ENCODE measurements at places on chromosomes 16 and 17. TPM values are rescaled to one million over a fixed set of nuclear protein-coding genes. Genes with fewer than 3 reads are reported as not detected.

The NPB gene
- total RNA-seq = not detected

The KRTAP3-2 gene
- total RNA-seq = not detected

The OR1F1 gene
- total RNA-seq = not detected

The SOCS3 gene
- 32.6 TPM for total RNA-seq

The CYB5B gene
- total RNA-seq = 27.9 TPM

The COPZ2 gene
- 10.1 TPM for total RNA-seq

The AXIN1 gene
- total RNA-seq = 10.4 TPM

The RASD1 gene
- total RNA-seq = 30.7 TPM

The NCBP3 gene
- 17.0 TPM for total RNA-seq

The NPIPA7 gene
- total RNA-seq = 1.6 TPM

The PLD6 gene
- 2.9 TPM for total RNA-seq

The CAPNS2 gene
- not detected for total RNA-seq

GRCh38 chr16:54986409-54986808, 55.7 kb downstream of the IRX5 start:
- no peaks in the 10 kb centered on the region for H3K4me1 ChIP-seq
- H3K27ac ChIP-seq = no peak overlapping the region
- no peaks in the 10 kb centered on the region for H3K36me3 ChIP-seq
- no peak overlapping the region for H3K4me3 ChIP-seq

DNA sequence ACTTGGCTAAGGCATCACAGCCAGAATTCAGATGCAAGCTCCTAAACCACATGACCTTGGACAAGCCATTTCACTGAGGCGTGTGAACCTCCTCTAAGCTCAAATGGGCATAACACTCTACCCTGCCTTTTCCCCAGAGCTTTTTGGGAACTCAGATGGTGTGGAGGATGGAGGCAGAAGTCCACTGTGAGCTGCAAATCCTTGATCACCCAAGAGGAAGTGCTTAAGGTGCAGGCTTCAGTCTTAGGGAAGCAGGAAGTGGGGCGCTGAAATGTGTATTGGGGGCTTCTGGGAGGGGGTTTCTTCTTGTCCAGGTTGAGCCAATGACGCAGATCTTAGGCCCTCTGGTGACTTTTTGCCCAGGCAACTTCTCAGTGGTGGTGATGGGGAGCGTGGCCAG, 12.9 kb downstream of the CIITA start:
- DNase-seq = no peak
- no peak overlapping the region for H3K4me3 ChIP-seq
- H3K4me1 ChIP-seq = no peaks in the 10 kb centered on the region
- no peaks in the 10 kb centered on the region for H3K36me3 ChIP-seq

DNA sequence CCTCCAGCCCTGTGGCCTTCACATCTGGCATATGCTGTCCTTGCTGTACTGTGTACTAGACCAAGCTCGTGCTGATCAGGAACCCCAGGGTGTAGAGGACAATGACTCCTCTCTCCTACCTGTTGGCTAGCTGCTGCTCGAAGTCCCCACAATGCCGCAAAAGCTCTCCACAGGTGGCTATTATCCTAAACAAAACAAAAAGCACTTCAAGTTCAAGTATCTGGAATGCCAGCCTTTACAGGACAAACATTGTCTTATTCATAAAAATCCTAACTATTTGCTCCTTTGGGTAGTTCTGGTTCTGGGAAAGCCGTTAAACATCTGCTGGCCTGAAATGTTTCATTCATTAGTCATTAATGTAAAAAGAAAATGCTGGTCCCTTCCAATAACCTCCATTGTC, 42.8 kb downstream of the COG7 start:
- no peak overlapping the region for H3K27ac ChIP-seq
- no peak for DNase-seq
- H3K36me3 ChIP-seq = peaks cover 7% of the 10 kb centered on the region
- no peak overlapping the region for H3K4me3 ChIP-seq

- no peaks in the 10 kb centered on the region for H3K36me3 ChIP-seq
- H3K27me3 ChIP-seq = no peaks in the 10 kb centered on the region
- no peak overlapping the region for H3K4me3 ChIP-seq
- DNase-seq = no peak
- no peaks in the 10 kb centered on the region for H3K4me1 ChIP-seq
Observed at GRCh38 chr17:38898812-38899348, 26.5 kb upstream of the LASP1NB start.

DNA sequence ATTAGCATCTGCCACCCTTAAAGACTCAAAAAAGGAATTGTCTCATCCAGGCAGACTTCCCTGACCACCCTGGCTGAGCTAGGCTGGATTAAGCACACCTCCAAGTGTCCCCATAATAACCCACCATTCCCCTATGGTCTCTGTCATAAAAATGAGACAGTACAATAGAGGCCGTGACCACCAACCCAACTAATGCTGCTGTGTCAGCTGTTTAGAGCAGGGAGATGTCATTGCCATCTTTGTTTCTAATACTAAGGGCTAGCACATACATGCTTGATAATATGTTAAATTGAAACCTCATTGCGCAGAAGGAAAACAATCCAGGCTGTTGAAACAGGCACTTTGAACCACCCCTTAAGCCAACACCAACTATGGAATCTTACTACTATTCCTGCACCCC, 7.2 kb upstream of the ADAMTS18 start:
- DNase-seq = no peak
- no peak overlapping the region for H3K27ac ChIP-seq
- H3K36me3 ChIP-seq = no peaks in the 10 kb centered on the region

- H3K27ac ChIP-seq = no peak overlapping the region
- DNase-seq = no peak
- no peaks in the 10 kb centered on the region for H3K36me3 ChIP-seq
- H3K27me3 ChIP-seq = no peaks in the 10 kb centered on the region
- no peak overlapping the region for H3K4me3 ChIP-seq
Observed at GRCh38 chr17:45575126-45575885, 84.8 kb upstream of the PLEKHM1 start.

GRCh38 chr17:27407916-27408864, 48.1 kb upstream of the KSR1 start:
- H3K4me1 ChIP-seq = no peaks in the 10 kb centered on the region
- no peak overlapping the region for H3K27ac ChIP-seq
- H3K27me3 ChIP-seq = no peaks in the 10 kb centered on the region
- no peak for DNase-seq
- no peak overlapping the region for H3K4me3 ChIP-seq

- no peaks in the 10 kb centered on the region for H3K4me1 ChIP-seq
- DNase-seq = no peak
- no peak overlapping the region for H3K4me3 ChIP-seq
- peaks cover 2% of the 10 kb centered on the region for H3K36me3 ChIP-seq
Observed at GRCh38 chr17:32470405-32471167, 16.2 kb upstream of the CDK5R1 start.

GRCh38 chr16:89696670-89697128, 4.8 kb downstream of the SPATA2L start:
- no peaks in the 10 kb centered on the region for H3K36me3 ChIP-seq
- no peak overlapping the region for H3K27ac ChIP-seq
- H3K27me3 ChIP-seq = no peaks in the 10 kb centered on the region
- DNase-seq = no peak
- no peak overlapping the region for H3K4me3 ChIP-seq

DNA sequence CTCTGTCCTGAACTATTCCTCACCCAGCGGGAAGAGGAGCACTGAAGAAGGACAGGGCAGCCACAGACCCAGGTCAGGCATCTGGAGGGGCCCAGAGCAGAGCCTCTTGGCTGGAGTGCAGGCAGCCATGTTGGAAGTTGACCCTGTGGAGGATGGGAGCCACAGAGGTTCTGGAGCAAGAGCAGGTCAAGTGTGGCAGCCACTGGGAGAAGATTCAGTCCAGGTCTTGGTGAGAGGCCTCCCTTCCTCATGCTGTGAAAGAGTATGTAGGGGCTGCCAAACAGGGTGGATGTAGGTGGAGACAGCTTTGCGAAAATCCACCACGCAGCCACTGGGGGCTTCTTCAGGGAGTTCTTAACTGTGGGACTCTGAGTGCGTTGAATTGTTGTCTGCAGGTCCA, 590 bp upstream of the CD79B start:
- H3K4me1 ChIP-seq = no peaks in the 10 kb centered on the region
- no peak for DNase-seq
- H3K27ac ChIP-seq = no peak overlapping the region
- no peaks in the 10 kb centered on the region for H3K36me3 ChIP-seq

GRCh38 chr17:3979290-3979611, 15.0 kb upstream of the ATP2A3 start:
- no peaks in the 10 kb centered on the region for H3K27me3 ChIP-seq
- H3K4me3 ChIP-seq = no peak overlapping the region
- no peaks in the 10 kb centered on the region for H3K36me3 ChIP-seq
- H3K27ac ChIP-seq = no peak overlapping the region
- DNase-seq = peak; percentile 12

- no peak for DNase-seq
- H3K36me3 ChIP-seq = no peaks in the 10 kb centered on the region
- H3K4me3 ChIP-seq = peak overlapping the region; percentile 95
- peaks cover 5% of the 10 kb centered on the region for H3K4me1 ChIP-seq
Observed at GRCh38 chr16:69563605-69564580, 1.9 kb upstream of the NFAT5 start.

DNA sequence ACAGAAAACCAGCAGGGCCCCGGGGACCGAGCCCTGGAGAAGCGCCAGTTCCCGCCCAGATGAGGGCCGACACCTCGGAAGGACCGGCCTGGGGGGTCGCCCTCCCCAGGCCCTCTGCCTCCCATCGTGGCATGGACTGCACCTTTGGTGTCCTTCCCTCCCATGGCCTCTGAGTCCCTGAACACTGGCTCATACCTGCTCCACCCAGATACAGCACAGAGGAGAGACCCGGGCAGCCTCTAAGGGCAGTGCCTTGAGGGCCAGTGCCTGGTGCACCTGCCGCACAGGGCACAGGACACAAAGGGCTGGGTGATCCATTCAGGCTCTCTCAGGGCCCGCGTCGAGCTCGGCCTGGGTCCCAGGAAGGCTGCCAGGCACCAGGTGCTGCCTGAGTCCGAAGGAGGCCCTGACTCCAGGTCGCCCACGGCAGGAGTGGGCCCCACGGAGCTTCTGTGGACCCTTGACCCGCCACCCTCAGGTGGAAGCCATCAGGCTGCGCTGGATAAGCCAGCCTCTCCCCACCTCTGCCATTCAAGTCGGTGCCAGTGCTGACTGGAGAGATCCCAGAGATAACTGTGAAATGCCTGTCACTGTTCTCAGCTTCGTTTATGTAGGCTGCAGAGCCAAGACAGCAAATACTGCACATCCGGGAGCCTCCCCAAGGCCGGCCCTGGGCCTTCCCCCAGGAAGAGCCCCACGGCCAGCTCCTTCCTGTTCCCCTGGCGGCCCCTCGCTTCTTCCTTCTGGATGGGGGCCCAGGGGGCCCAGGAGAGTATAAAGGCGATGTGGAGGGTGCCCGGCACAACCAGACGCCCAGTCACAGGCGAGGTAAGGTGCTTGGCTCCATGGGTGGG, at the start of gene ZG16B:
ZG16B (plus strand) TSS at position 803 of the 854 bp plus-strand sequence. CDS start 139 bp downstream, outside the sequence.
- DNase-seq = no peak
- no peaks in the 10 kb centered on the region for H3K4me1 ChIP-seq
- no peak within 1 kb of the TSS for H3K27ac ChIP-seq

DNA sequence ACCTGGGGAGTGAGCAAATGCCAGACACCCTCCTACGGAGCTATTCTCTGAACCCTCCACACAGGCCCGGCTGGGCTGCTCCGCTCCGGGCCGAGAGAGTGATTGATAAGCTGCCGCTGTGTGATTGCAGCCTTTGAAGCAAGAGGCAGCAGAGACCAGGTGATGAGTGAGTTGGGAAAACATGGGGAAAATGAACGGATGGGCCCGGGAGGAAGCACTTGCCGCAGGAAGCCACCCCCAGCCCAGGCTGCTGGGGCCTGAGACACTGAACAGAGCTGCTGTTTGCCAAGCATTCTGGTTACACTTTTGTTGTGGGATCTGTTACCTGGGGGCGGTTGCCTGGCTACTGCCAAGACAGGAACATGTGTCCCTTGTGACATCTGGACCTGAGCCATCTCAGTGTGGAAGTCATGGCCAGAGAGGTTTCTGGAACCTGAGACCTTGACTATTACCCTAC, 46.4 kb upstream of the KLHDC4 start:
- no peaks in the 10 kb centered on the region for H3K27me3 ChIP-seq
- DNase-seq = no peak
- H3K4me1 ChIP-seq = peaks cover 2% of the 10 kb centered on the region
- H3K36me3 ChIP-seq = no peaks in the 10 kb centered on the region
- H3K4me3 ChIP-seq = no peak overlapping the region

- no peaks in the 10 kb centered on the region for H3K27me3 ChIP-seq
- DNase-seq = peak; percentile 54
- peak overlapping the region; percentile 82 for H3K4me3 ChIP-seq
Observed at GRCh38 chr16:19883966-19884485, 622 bp downstream of the GPRC5B start.

DNA sequence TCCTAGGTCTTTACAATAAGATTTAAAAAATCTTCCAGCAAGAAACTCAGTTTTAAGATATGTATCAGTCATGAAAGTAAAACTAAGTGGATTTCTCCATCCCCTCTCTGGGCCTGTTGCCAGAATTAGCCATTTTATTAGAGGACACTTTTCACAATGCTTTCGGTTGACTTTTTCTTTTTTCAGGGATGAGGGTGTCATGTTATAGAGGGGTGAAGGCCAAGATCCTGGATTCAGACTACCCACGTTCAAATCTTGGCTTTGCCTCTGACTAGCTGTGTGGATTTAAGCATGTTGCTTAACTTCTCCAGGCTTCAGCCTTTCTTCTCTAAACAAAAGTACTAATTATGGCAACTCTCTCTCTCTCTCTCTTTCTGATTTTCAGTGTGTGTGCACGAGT, 111.7 kb upstream of the COX10 start:
- DNase-seq = no peak
- no peaks in the 10 kb centered on the region for H3K27me3 ChIP-seq
- no peak overlapping the region for H3K4me3 ChIP-seq
- no peak overlapping the region for H3K27ac ChIP-seq
- H3K4me1 ChIP-seq = no peaks in the 10 kb centered on the region

GRCh38 chr17:50858486-50859225, 7.5 kb downstream of the TOB1 start:
- peaks cover 24% of the 10 kb centered on the region for H3K4me1 ChIP-seq
- DNase-seq = no peak
- H3K27me3 ChIP-seq = no peaks in the 10 kb centered on the region
- no peak overlapping the region for H3K27ac ChIP-seq

GRCh38 chr16:11160676-11161115, 95.3 kb downstream of the SOCS1 start:
- no peak overlapping the region for H3K4me3 ChIP-seq
- no peak overlapping the region for H3K27ac ChIP-seq
- H3K36me3 ChIP-seq = no peaks in the 10 kb centered on the region
- H3K4me1 ChIP-seq = no peaks in the 10 kb centered on the region
- no peak for DNase-seq

GRCh38 chr16:57271867-57272495, 12.5 kb downstream of the PLLP start:
- H3K36me3 ChIP-seq = no peaks in the 10 kb centered on the region
- H3K4me3 ChIP-seq = no peak overlapping the region
- H3K4me1 ChIP-seq = peaks cover 34% of the 10 kb centered on the region
- no peak for DNase-seq
